ENCODE measurements at places on chromosomes 5 and 9.

GRCh38 chr9:122228568-122229484, at the start of gene LHX6:
Gene LHX6 (minus strand): TSS chr9:122228957. CDS start chr9:122228740, 217 bp downstream.
- H3K4me1 ChIP-seq = peaks cover 8% of the 10 kb centered on the region
- DNase-seq = peak; percentile 22
- peaks cover 74% of the 10 kb centered on the region for H3K27me3 ChIP-seq
- no peak within 1 kb of the TSS for H3K27ac ChIP-seq
- H3K36me3 ChIP-seq = no peaks in the 10 kb centered on the region

GRCh38 chr5:103243665-103244064, 14.9 kb upstream of the MACIR start:
- H3K27me3 ChIP-seq = no peaks in the 10 kb centered on the region
- peak overlapping the region; percentile 24 for H3K27ac ChIP-seq
- DNase-seq = peak; percentile 95
- H3K4me1 ChIP-seq = peaks cover 11% of the 10 kb centered on the region

- H3K4me1 ChIP-seq = no peaks in the 10 kb centered on the region
- H3K4me3 ChIP-seq = no peak overlapping the region
- H3K27ac ChIP-seq = no peak overlapping the region
Observed at GRCh38 chr5:132662925-132663770, 5.2 kb downstream of the IL13 start.

DNA sequence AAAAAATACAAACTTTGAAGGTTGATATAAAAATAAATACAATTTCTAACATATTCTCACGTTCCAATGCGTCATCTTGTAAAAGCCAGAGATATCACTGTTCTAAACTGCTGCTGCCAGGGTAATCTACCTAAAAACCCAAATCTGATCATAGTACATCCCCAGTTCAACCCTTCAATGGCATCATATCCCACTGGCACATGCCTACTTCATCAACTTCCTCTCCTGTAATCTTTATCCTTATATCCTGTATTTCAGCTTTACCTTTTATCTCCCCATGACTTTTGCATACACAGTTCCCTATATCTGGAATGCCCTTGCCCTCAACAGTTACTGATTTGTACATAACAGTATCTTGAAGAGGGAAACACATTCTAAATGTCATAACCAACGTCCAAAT, 7.5 kb downstream of the DENND1A start:
- no peak overlapping the region for H3K27ac ChIP-seq
- no peaks in the 10 kb centered on the region for H3K4me1 ChIP-seq
- no peak for DNase-seq
- H3K4me3 ChIP-seq = no peak overlapping the region
- no peaks in the 10 kb centered on the region for H3K36me3 ChIP-seq
- no peaks in the 10 kb centered on the region for H3K27me3 ChIP-seq

DNA sequence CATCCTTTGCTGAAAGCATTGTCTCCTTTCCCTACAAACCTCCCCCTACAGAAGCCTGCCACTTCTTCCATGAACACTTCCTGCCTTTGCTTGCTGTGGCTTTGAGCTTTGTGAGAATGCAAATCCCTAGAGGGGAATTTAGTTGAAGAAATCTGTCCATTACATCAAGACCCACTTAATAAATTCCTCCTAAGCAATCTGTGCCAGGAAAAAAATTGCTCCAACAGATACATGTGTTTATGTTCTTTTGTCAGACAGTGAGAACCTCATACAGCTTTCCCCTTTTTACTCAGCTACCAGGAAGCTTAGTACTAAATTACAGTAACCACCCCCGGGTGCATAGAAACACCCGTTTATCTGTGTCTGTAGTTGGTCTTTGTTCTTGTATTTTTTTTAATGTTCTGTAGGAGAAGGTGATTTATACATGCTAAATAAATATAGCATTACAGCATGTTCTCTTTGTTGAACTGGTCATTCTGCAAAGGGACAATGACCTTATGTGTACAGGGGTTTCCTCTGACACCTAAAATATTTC, 43.9 kb downstream of the SH3TC2 start:
- H3K4me1 ChIP-seq = no peaks in the 10 kb centered on the region
- no peaks in the 10 kb centered on the region for H3K36me3 ChIP-seq
- H3K4me3 ChIP-seq = no peak overlapping the region
- H3K27me3 ChIP-seq = no peaks in the 10 kb centered on the region
- H3K27ac ChIP-seq = no peak overlapping the region

- H3K4me1 ChIP-seq = peaks cover 4% of the 10 kb centered on the region
- no peak for DNase-seq
- peaks cover 31% of the 10 kb centered on the region for H3K27me3 ChIP-seq
- H3K4me3 ChIP-seq = no peak overlapping the region
- H3K27ac ChIP-seq = no peak overlapping the region
Observed at GRCh38 chr5:139908749-139909148, 113.1 kb downstream of the PSD2 start.

DNA sequence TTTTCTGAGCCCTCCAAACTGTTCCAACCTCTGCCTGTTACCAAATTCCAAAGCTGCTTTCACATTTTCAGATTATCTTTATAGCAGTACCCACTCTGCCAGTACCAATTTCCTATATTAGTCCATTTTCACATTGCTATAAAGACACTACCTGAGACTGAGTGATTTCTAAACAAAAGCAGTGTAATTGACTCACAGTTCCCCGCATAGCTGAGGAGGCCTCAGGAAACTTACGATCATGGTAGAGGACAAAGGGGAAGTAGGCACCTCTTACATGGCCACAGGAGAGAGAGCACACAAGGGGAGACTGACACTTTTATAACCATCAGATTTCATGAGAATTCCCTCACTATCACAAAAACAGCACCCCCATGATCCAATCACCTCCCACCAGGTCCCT, 105.0 kb downstream of the DTWD2 start:
- H3K36me3 ChIP-seq = no peaks in the 10 kb centered on the region
- H3K27ac ChIP-seq = no peak overlapping the region
- H3K4me3 ChIP-seq = no peak overlapping the region
- DNase-seq = no peak

- H3K36me3 ChIP-seq = no peaks in the 10 kb centered on the region
- no peaks in the 10 kb centered on the region for H3K27me3 ChIP-seq
- peak; percentile 32 for DNase-seq
- H3K4me3 ChIP-seq = no peak overlapping the region
- H3K27ac ChIP-seq = no peak overlapping the region
Observed at GRCh38 chr5:122332599-122333555, 20.8 kb downstream of the SNCAIP start.

GRCh38 chr5:178381921-178382695, 149.5 kb upstream of the PHYKPL start:
- H3K36me3 ChIP-seq = no peaks in the 10 kb centered on the region
- H3K4me1 ChIP-seq = no peaks in the 10 kb centered on the region
- H3K27ac ChIP-seq = no peak overlapping the region

DNA sequence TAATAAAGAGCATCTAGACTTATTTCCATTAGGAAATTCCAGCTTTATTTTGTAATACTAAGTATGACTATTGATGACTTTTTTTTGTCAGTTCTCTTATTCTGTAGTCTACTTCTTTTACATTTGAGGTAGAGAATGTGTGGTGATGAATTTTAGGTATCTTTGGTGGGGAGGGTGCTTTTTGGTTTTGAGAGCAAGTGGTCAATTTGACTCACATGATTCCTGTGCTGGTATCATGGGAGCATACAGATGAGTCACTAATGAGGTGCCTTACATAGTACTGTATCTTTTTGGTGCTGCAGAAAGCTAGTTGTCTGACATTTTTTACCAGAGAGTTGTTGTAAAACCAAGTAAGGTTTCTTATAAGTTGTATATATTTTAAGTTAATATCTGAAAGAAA, 35.3 kb downstream of the ERBIN start:
- H3K4me3 ChIP-seq = no peak overlapping the region
- H3K27me3 ChIP-seq = no peaks in the 10 kb centered on the region
- no peak overlapping the region for H3K27ac ChIP-seq
- peak; percentile 76 for DNase-seq
- peaks cover 12% of the 10 kb centered on the region for H3K4me1 ChIP-seq

DNA sequence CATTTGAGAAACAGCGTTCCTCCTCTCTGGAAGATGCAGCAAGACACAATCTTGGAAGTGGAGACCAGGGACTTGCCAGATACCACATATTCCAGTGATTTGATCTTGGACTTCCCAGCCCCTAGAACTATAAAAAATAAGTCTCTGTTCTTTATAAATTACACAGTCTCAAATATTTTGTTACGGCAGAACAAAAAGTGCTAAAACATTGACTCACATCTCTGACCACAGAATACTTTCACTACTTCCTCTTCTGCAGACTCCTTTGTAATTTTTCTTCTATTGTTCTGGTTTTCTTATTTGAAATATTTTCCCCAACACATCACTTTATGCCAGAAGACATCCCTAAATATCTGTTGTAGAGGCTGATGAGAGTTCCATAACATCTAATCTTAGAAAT, 706.1 kb upstream of the CDH18 start:
- no peaks in the 10 kb centered on the region for H3K36me3 ChIP-seq
- no peaks in the 10 kb centered on the region for H3K27me3 ChIP-seq
- H3K27ac ChIP-seq = no peak overlapping the region
- DNase-seq = peak; percentile 10
- H3K4me1 ChIP-seq = no peaks in the 10 kb centered on the region

DNA sequence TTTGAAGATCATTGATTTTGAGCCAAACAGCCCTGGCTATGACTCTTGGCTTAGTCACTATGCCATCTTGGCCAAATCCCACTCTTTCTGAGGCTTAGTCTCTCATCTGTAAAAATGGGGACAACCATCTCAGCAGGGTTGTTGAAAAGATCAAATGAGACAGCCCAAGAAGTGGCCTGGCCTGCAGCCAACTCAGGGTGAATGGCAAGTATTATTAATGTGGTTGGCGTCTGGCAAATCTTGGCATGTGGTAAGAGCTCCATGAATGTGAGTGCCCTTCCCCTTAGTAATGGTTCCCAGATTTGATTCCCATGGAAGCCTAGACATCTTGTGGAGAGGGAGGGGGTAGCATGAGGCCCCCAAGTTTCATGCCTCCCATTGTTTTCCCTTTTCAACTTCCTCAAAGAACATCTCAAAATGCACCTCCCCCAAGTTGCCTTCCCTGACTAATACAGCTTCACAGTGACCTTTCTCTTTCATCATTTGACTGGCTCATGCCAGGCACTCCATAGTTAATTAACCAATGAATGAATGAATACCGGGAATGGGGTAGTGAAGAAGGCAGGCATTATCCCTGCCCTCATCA, 11.8 kb upstream of the TGFBI start:
- no peak overlapping the region for H3K4me3 ChIP-seq
- peaks cover 71% of the 10 kb centered on the region for H3K4me1 ChIP-seq
- H3K27me3 ChIP-seq = no peaks in the 10 kb centered on the region
- peak; percentile 98 for DNase-seq
- H3K36me3 ChIP-seq = no peaks in the 10 kb centered on the region
- H3K27ac ChIP-seq = peak overlapping the region; percentile 99

DNA sequence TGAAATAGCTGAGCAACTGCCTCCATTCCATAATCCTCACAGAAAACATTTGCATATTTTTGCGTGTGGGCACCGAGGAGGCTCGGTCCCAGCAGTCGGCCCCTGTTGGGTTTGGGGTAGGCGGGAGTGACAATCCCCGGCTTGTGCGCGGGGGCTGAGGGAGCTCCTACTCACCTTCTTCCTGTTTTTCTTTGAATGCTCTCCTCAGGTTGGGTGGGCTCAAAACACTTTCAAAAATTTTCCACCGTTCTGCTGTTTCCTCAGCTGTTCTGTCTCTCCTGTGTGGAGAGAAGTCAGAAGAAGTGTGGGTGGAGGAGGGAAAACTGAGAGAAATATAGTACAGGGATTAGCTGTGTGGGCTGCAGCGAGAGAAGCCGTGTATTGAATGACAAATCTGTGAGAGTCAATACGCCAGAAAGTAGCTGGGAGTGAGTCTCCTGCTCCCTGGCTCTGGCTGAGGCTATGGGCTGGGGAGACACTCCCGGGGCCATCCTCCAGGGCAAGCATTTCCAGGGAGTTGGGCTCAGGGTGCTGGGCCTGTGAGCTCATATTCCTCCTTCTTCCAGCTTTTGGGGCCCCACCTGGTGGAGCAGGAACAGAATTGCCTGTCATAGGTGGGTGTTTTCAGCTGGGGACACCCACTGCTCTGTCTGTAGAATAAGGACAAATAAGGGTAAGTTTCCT, 84.7 kb downstream of the CMYA5 start:
- H3K27ac ChIP-seq = no peak overlapping the region
- H3K4me3 ChIP-seq = no peak overlapping the region
- no peak for DNase-seq
- no peaks in the 10 kb centered on the region for H3K27me3 ChIP-seq
- no peaks in the 10 kb centered on the region for H3K4me1 ChIP-seq

GRCh38 chr5:34053133-34053532, 10.1 kb upstream of the C1QTNF3 start:
- peak overlapping the region; percentile 37 for H3K27ac ChIP-seq
- no peaks in the 10 kb centered on the region for H3K36me3 ChIP-seq
- H3K4me1 ChIP-seq = peaks cover 15% of the 10 kb centered on the region
- no peaks in the 10 kb centered on the region for H3K27me3 ChIP-seq
- peak; percentile 94 for DNase-seq
- H3K4me3 ChIP-seq = no peak overlapping the region

DNA sequence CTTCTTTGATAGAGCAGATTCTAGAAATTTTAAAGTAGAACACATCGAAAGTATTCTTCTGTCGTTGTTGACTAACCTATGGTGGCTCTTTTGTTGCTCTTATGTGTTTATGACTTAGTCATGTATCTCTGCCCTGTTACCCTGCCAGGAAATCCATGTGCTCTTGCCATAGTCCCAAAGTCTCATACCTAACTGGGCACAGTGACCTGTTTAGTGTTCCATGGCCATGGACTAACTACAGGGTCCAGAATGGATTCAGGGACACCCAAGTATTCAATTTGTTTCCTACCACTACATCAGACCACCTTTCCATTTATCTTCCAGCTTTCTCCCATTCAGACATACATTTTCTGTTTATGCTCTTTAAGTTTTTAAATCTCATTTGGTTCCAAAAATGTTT, 18.0 kb downstream of the SLC44A1 start:
- no peaks in the 10 kb centered on the region for H3K36me3 ChIP-seq
- no peaks in the 10 kb centered on the region for H3K4me1 ChIP-seq
- DNase-seq = no peak
- no peaks in the 10 kb centered on the region for H3K27me3 ChIP-seq
- no peak overlapping the region for H3K27ac ChIP-seq
- no peak overlapping the region for H3K4me3 ChIP-seq

- H3K27ac ChIP-seq = no peak overlapping the region
- H3K4me1 ChIP-seq = no peaks in the 10 kb centered on the region
Observed at GRCh38 chr9:107425101-107426025, 64.2 kb downstream of the KLF4 start.

GRCh38 chr5:132460846-132461568, 29.6 kb downstream of the IRF1 start:
- H3K36me3 ChIP-seq = no peaks in the 10 kb centered on the region
- H3K4me1 ChIP-seq = peaks cover 49% of the 10 kb centered on the region
- no peaks in the 10 kb centered on the region for H3K27me3 ChIP-seq
- DNase-seq = no peak
- H3K4me3 ChIP-seq = no peak overlapping the region

DNA sequence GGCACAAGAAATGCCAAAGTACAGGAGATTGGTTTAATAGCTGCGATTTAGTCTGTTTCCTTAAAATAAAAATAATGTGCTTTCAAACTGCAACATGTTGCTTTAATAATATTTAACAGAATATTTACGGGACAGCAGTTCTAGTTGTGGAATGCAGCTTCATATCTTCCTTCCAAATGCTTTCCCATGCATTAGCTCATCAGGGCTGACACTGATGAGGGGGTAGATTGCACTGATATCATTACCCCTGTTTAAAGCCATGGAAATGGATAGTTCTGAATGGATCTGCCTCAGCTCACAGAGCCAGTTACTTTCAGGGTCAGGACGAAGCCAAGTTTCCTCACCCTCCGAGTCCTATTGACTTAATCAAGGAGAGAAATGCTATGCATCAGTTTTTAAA, 93.2 kb upstream of the OSMR start:
- peaks cover 10% of the 10 kb centered on the region for H3K4me1 ChIP-seq
- DNase-seq = no peak
- H3K27me3 ChIP-seq = no peaks in the 10 kb centered on the region

- H3K36me3 ChIP-seq = no peaks in the 10 kb centered on the region
- no peaks in the 10 kb centered on the region for H3K27me3 ChIP-seq
- H3K4me1 ChIP-seq = peaks cover 41% of the 10 kb centered on the region
Observed at GRCh38 chr9:134553061-134553891, 88.3 kb upstream of the COL5A1 start.

Measured in astrocyte (in vitro differentiated cells and primary cell).